ENCODE measurements at places on chromosomes 1 and 21.
A peak's percentile ranks its signal among the peaks of the same experiment; 100 is the strongest.

DNA sequence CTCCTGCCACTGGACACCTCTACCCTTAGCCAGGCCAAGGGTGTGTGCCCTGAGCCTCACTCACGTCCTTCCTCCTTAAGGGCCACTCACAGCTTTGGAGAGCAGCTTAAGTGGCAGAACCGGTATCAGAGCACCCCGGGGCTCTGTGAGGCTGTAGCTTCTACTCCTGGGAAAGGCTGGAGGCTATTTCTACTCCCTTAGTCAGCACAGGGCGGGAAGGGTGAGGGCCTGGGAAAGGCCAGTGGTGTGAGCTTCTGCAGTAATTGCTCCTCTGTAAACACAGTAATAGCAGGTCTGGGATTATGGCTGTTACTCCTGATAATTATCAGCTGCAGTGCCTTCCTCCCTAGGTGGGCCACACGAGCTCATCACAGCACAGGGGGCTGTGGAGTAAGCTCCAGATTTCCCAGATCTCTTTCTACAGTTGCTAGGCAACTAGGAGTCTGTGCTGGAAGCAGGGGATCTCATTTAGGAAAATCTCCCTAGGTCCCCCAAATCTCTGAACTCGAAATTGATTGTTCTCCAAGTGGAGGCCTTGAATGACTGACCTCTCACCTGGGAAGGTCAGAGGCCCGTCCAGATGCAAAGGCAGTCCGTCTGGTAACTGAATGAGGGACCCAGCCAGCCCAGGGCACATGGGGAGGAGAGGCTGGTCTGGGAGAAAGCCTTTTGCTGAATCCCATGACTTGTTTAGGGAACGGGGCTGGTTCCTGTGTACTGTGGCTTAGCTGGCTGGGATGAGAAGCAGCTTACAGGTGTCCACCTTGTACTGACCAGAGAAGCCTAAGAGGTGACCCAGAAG, 29.3 kb downstream of the IER5 start:
- no peak for DNase-seq

DNA sequence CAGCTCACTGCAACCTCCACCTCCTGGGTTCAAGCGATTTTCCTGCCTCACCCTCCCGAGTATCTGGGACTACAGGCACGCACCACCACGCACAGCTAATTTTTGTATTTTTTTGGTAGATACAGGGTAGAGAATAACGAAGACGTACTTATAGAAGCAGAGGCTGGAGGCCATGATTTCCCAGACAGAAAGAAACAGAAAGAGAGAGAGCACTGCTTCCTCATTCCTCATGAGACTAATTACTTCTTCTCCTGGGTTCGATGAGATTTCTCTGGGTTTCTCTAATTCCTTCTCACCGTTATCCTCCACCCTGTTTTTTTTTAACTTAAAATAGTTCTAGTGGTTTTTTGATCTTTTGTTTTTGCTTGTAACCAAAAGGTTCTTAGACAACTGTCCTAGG, 23.4 kb upstream of the PTP4A2 start:
- DNase-seq = no peak

DNA sequence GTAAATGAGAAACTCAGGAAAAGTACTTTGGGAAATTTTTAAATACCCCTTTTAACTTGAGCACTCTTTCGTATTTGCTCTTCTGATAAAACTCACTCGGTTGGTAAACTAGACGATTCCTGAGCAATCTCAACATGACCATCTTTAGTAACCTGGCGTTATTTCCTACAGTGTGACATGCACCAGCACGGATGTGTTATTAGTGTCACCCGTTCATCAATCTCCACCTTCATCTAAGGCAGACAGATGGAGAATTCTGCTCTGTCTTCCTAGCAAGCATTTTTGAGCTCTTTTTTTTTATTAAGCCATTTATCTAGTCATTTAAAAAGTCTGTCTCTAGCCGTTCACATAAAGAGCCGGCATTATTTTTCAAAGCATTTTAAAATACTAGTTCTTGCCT, 155.2 kb downstream of the DISP1 start:
- DNase-seq = no peak

GRCh38 chr21:39385299-39386145, 36.6 kb upstream of the HMGN1 start:
- peak; percentile 87 for DNase-seq

DNA sequence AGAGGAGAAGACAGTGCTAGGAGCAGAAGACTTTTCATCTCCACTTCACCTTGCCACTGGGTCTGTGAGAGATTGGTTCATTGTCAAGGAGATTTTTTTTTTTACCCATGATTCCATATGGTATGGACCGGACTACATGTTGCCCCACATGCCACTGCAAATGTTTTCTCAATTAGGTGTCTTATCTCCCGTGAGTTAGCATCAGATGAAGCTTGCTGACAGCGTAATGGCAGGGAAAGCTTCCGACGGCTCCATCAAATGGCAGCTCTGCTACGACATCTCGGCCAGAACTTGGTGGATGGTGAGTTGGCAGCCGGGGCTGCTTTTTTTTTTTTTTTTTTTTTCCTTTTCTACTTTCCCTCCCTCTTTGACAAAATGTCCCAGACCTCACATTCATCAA, 217.2 kb upstream of the NFIA start:
- no peak for DNase-seq

DNA sequence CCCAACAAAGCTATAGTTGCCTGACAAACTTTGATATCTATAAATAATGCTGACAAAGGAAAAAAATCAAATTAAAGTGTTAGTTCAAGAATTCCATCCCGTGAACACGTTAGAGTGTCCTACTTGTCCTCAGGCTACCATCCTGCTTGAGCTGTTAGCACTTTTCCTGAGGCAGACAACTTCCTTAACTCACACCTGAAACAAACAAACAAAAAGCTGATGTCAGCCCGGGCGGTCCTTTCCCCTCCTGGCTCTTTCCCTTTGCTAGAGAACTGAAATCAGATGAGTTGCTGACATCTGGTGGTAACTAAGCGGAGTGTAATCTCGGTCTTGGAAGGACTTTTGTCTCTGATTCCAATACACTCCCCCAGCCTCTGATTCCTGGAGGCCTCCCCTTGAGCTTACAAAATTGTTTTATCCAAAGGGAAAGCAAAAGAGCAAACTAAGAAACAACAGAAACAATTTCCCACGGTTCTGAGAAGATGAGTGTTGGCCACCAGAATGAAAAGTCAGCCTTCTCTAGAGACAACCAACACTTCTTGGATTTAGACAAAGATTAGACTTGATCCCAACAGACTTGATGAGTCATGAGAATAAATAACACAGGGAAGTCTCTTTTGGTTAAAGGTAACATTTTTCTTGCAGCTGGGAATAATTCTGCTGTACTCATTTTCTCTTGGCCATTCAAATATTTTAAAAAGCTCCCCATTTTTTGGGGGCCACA, 135.4 kb downstream of the PROX1 start:
- DNase-seq = no peak

DNA sequence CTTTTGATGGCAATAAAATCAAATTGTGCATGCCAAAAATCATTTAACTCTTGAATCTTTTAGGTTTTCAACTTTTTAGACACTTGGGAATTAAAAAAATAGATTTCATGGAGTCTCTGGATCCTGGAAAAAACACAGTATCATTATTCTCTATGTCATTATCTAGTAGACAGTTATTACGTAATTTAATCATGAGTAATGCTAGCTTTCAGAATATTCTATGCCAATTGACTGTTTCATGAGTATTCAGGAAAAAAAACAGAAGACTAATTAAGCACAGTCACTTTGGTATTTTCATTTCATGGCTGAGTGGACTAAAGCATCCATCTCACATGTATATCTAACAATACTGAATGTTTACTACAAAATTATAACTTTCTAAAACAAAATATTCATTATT, 44.0 kb downstream of the ODF2L start:
- DNase-seq = no peak

DNA sequence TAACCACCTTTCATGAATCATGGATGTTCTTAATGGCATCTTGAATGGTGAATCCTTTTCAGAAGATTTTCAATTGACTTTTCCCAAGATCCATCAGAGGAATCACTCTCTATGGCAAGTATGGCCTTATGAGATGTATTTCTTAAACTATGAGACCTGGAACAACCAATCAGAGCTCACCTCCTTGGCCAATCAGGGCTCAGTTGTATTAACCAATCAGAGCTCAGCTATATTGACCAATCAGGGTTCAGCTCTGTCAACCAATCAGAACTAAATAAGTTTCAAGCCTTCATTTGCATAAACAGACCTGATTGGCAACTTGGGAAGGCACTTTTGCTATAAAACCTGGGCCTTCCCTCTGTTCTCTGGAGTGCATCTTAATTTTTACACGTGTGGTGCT, 13.6 kb upstream of the FAM3B start:
- DNase-seq = no peak

GRCh38 chr1:22673486-22674409, 20.7 kb downstream of the C1QB start:
- DNase-seq = no peak

GRCh38 chr1:228120857-228121489, 11.9 kb upstream of the MRPL55 start:
- no peak for DNase-seq

GRCh38 chr1:11610629-11611180, 43.5 kb downstream of the FBXO2 start:
- DNase-seq = no peak

- no peak for DNase-seq
Observed at GRCh38 chr1:54229281-54229891, 29.4 kb downstream of the MRPL37 start.

GRCh38 chr1:92708368-92708950, 76.4 kb downstream of the EVI5 start:
- DNase-seq = no peak

DNA sequence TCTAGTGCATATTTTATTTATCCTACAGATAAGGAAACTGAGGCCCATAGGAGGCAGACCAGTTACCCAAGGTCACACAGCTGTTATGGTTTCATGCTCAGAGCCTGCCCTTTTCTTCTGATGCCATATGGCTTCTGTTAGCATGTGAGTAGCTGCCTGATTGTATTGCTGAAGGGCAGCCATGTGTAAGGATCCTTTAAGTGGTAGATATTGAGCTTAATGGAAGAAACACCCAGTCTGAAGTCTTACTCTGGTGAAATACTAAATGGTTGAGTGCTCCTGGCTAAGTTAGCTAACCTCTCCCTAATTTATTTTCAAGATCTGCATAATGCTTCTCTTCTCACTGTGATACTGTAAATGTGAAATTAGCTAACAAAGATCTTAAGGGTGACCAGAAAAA, 30.9 kb downstream of the ADAMTS5 start:
- no peak for DNase-seq

DNA sequence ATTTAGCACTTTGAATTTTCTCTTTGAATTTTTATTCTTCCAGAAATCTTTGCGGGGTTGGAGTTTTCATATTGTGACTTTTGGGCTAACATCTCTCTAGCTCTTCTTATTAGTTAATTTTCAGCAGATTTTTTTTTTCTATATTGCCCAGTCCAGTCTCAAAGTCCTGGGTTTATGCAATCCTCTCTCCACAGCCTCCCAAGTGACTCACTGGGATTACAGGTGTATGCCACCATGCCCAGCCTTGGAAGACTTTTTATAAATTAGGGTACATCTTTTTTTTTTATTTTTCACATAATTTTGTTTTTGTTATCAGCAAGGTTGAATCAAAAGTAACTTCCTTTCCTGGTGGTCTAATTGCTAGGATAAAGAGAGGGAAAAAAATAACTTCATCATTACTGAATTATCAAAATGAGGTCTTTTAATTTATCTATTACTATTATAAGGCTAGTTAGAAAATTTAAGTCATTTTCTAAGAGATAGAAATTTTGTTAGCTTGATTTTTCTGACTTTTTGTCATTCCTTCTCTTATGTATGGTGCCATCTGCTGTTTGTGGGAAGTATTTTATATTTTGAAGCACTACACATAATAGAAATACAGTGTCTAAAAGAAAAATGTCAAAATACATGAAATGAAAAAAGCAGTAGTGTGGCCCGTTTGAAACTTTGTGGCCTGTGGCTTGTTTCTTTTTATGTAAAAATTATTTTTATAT, 273.4 kb upstream of the CACYBP start:
- DNase-seq = no peak

DNA sequence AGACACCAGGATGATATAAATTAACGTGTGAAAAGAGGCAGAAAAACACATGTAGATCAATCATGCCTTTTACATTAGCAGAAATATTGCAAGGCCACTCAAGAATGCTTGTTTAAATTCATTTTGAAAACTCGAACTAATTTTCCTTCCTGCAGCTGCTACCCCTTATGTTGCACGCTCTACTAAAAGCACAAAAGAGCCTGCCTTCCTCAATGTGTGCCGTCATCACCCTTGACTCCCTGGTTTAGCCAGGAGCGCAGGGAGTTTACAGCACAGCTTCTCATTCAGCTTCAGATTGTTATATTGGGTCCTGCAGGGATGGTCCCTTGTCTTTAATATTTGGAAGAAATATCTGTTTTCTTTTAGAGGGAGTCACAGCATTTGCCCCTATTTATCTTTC, 10.1 kb upstream of the ST6GALNAC5 start:
- no peak for DNase-seq

GRCh38 chr1:212471286-212471685, 38.6 kb downstream of the NENF start:
- no peak for DNase-seq

GRCh38 chr1:209704584-209704983, at the start of gene HSD11B1:
Gene HSD11B1, plus strand, starts transcription at chr1:209704846. Its CDS starts 97 bp downstream, at chr1:209704943.
- peak; percentile 78 for DNase-seq

- DNase-seq = no peak
Observed at GRCh38 chr1:20224546-20224945, 38.2 kb upstream of the PLA2G2C start.

GRCh38 chr1:2151252-2151651, 43.3 kb downstream of the FAAP20 start:
- no peak for DNase-seq

DNA sequence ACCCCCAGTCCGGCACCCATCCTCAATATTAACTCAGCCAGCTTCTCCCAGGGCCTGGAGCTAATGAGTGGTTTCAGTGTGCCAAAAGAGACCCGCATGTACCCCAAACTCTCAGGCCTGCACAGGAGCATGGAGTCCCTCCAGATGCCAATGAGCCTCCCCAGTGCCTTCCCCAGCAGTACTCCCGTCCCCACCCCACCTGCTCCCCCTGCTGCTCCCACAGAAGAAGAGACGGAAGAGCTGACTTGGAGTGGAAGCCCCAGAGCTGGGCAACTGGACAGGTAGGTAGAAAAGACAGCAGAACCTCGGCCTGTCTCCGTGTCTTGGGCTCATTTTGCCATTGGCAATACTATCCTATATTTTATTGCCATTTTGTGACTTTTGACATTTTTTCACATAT, 45.4 kb upstream of the IPO9 start:
- DNase-seq = no peak

GRCh38 chr1:206012086-206012859, 9.1 kb upstream of the RAB7B start:
- peak; percentile 89 for DNase-seq

DNA sequence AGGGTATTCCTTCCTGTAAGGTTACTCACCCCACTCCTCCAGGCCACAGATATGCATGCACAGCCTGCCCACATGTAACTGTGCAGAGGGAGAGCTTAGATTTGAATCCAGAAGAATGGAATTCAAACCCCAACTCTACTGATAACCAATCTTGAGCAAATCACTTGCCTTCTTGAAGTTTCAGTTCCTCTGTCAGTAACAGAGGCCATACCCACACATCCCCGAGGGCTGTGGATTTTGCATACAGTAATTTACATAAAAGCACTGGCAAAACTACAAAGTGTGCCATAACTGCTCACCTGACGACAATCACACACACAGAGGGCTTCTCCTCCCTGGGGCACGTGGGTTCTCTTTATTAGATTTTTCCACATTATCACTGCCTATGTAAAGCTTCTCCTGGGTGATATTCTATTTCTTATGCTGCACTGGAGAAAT, 18.6 kb downstream of the CD247 start:
- no peak for DNase-seq
